Effector memory CD8-positive, alpha-beta T cell (primary cell): ENCODE measurements at places on chromosomes 3 and 15.

DNA sequence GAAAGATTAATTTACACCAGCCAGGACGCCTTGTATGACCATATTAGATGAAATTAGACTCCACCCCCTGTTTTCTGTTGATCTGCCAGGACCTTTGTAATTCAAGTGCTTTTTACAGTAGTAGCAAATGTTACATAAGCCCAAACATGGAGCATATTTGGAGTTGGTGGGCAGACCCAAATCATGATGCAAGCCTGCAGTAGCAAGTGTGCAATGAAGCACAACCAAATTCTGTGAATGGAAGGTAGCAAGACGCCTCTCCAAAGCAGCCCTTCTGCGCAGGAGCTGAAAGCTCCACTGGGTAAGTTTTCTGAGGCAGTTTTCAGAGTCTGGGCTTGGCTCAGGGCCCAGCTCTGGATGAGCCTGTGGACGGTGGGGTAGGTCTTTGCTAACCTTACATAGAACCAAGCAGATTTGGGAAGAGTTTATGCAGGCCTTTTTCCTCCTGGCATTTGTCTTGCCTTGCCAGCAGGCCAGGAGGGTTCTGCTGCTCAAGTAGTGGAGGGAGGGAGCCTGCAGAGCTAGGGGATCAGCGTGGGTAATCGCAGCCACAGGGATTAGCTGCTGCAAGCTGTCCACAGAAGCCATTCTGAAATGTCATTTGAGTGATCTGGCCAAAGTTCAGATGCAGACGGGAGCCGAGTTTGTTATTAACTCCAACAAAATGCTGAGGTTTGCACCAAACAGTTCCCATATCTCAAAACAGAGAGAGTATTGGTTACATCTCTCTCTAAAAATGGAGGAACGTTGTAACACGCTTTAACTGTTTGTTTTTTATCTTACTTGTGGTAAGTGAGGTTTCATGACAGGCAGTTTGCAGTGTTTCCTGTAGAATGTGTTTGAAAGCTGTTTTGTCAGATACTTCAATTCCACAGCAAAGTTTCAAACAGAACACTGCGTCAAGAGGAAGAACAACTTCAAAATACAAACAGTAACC is 55.4 kb downstream of the PSMD6 start:
- DNase-seq: peak; percentile 27

- no peak for DNase-seq
Observed at GRCh38 chr3:37994639-37994972, 4.0 kb downstream of the VILL start.

GRCh38 chr3:30676424-30677346 is 70.3 kb downstream of the TGFBR2 start:
- no peak for DNase-seq

- DNase-seq: no peak
Observed at GRCh38 chr3:37542772-37543449, 318.8 kb upstream of the CTDSPL start.

GRCh38 chr15:74200412-74200815 is 2.2 kb downstream of the STRA6 start:
- DNase-seq: no peak

DNA sequence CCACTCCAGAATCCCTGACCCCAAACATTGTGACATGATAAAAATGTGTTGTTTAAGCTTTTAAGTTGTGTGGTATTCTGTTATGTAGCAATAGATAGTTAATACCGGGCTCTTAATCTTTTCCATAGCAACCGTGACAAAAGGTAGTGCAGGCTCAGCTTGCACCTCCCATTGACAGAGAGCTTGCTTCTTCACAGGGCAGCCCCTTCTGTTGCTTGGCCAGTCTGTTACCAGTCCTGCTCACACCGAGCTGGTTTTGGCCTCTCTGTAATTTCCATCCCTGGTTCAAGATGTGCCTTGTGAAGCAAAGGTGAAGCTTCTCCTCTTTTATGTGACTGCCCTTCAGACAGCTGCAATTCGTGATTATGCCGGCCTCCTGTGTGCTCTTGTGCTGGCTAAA is 86.9 kb downstream of the CRYGS start:
- DNase-seq: no peak

DNA sequence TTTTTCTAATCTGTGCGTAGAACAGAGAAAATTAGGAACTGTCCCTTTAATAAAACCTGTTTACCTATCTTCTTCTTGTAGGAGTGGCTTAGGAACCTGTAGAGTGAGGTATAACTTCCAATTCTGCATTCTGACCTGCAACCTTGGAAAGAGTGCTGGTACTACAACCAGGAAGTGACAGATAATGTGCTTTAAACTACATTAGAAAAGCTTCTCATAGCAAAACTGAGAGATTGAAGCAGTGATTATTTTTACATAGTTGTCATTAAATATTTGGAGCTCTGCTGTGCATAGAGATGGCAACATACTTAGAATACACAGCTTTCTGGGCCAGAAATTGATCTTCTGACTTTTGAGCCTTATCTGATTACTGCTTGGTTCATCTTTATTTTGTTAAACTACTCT is 50.4 kb upstream of the ZDHHC23 start:
- DNase-seq: no peak

DNA sequence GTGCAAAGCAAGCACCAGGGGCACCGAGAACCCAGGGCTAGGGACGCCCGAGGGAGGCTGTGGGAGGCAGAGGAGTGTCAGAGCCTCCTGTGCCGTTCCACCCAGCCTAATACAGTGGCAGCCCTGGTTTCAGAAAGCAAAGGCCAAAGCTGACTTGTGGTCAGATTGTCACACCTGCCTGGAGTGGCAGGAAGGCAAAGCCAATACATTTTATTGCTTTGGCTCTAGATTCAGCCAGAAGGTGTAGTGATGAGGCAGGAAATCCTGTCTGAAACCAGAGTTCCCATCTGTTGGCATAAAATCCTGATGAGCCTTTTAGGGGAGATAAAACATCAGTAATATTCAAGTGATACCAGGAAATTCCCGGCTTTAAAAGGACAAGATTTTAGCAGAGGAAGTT is 168.3 kb downstream of the SLCO3A1 start:
- no peak for DNase-seq

- no peak for DNase-seq
Observed at GRCh38 chr3:129526121-129526900, 2.1 kb upstream of the RHO start.

DNA sequence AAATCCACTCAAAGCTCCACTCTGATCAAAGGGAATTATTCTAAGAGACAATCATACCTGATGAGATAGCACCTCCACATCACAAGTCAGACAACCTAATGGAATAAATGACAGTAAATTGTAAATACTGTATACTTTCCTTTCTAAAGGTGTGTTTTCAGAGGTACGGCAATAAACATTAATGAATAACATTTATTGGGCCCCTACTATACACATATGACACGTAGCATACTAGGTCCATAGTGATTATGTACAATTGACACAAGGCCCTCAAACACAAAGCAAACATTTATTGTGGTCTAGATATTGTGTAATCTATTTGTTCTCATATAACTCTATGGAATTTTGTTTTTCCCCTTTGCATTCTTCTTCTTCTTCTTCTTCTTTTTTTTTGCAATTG is 429.8 kb downstream of the FOXP1 start:
- DNase-seq: no peak

DNA sequence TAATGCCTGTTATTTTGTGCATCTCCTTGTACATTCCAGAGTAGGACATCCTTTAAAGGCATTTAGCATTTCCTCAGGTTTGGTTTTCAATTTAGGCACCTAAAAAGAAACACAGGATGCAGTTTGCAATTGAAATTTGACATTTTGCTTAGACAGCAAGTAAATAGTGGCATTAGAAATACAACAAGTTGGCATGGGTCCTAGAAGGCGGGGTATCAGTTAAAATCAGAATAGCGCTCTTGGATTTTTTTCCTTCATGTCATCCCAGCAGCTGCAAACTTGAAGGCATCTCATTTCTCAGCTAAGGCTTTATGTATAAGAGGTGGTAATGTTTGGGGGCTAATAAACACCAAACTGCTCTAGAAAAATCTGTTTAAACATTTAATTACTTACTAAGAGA is 47.5 kb upstream of the SKOR1 start:
- DNase-seq: no peak

- no peak for DNase-seq
Observed at GRCh38 chr3:176479248-176479647, 718.0 kb downstream of the TBL1XR1 start.

DNA sequence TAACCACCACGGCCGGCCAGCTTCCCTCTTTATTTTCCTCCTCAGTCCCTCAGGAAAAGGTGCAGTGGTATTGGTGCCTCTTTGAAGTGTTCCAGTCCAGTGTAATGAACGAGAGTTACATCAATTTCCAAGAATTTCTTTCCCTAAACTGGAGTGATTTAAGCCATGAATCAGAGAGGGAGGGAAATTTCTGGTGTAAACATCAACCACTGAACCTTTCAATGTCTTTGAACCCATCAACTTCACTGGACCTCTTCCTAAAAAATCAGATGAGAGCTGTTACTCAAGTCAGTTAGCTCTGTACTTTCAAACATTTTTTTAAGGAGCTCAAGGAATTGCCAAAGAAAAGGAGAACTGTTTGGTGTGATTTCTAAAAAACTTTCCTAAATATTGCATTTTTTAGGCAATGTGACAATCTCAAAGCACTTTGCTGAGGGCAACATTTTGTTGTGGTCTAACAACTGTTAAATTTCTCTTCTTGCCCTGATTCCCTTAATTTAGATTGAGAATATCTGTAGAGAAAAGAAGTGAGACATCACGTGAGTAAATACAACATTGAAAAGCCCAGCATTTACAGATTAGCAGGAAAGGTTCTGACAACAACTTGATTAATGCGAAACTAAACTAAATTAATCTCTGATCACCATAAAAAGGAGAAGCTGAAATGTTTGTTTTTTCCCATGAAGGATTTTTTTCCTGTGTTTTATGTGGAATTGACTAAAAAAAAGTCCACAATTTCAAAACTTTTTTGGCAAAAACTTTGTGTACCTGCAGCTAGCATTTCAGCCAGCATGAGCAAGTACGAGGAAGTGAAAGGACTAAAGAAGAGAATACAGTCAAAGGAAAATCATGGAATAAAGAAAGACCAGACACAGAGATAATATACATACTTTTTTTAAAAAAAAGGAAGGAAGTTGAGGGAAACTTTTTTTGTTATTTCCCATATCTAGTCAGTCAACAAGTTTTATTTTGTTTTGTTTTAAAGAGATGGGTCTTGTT is 9.1 kb upstream of the DAZL start:
- no peak for DNase-seq

DNA sequence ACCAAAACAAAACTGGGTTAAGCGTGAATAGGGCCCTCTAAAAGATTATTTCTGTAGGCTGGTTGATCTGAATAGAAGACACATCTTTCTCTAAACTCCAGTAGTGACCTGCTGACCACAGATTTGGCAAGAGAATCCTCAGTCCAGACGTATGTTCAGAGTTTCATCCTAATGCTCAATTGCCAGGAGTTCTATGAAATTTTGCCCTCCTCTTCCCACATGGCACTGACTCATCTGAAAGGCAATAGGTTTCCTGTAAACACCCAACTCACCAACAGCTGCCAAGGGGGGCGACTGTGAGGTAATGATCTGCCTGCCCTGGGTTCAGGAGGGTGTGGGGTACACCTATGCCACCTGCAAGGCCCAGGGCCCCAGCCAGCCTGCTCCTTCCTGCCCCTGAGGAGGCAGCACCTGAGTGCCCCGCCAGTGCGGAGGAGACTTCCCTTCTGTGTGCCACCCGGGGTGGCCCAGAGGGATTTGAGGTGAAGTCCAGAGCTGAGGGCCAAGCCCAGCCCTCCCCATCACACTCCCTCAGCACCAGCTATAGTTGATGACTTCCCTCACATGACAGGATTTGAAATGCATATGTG is 8.4 kb upstream of the PLA2G4D start:
- no peak for DNase-seq

DNA sequence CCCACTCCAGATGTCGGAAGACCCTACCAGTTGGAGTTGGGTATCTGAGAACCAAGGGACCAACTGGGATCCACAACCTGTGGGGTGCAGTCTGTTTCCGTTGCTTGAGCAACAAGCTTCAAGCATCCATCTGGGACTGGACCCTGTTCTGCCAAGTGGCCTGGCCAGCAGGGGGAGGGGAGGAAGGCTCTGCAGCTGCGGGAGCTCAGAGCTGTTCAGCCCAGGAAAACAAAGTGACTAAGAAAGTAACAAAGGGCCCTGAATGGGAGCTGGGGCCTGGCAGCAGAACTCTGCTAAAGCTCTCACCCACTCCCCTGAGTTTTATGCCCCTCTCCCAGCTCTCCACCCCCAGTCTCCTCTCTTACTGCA is 2.7 kb downstream of the TYRO3 start:
- no peak for DNase-seq
